CD14-positive monocyte (primary cell): ENCODE measurements at places on chromosomes 1 and 21. TPM values are rescaled to one million over a fixed set of nuclear protein-coding genes. Genes with fewer than 3 reads are reported as not detected.

DNA sequence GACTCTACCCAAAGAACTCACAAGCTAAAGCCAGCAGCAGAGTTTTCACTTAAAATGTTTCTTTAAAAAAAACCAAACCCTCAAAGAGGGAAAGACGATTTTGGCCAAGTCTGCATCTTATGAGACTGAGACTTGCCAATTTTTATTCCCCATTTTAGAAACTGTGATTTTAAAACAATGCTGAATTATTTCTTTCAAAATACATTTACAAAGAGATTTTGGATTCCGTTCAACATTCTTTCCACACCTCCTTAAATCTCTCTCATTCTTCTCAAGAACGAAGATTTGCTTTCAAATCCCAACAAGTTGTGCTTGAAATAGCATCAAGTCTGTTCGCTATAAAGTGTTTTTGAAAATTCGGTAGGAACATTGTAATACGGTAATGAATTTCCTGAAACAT lies 133.9 kb upstream of the VANGL1 start:
- DNase-seq, result no peak

GRCh38 chr1:183198463-183198862 lies 12.4 kb downstream of the LAMC2 start:
- no peak for DNase-seq

DNA sequence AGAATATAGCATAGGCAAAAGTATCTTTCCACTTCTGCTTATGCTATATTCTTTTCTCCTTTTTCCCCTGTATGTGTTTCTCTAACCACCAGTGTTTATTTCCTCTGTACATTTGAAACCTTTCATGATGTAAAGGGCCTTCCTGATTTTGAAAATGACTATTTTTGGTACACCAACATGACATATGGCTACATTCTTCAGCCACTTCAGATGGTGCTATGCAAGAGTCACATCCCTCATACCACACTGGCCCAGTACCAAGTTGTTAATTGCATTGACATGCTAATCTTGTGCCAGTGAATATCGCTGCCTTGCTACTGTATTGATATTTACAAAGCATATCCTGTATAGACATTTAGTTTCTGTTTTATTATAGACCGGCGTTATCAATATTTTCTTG lies 408.7 kb downstream of the NCAM2 start:
- no peak for DNase-seq

DNA sequence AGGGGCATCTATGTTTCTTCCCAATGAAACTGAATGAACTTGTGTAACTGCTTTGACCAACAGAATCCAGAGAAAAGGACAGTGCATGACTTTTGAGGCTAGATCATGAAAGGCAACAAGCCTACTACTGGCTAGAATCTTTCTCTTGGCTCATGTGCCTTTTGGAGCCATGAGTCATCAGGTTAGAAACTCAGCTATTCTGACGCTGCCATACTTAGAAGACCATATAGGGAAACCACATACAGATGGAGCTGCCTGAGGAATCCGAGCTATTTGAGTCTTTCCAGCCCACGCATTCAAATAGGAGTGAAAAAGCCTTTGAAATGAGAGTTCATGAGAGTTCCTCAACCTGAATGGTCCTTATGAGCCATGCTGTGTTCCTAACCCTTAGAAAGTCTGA lies 738.5 kb upstream of the CHRM3 start:
- DNase-seq, result no peak

GPBP1L1 gene
- polyA plus RNA-seq, result 37.2 and 93.3 TPM in 2 replicates

- no peak for DNase-seq
These were observed 3.8 kb downstream of the PBXIP1 start for GRCh38 chr1:154951901-154952657.

- no peak for DNase-seq
These were observed 642.7 kb upstream of the CXADR start for GRCh38 chr21:16870103-16870502.

GRCh38 chr21:18917622-18918021 lies 514.0 kb upstream of the TMPRSS15 start:
- DNase-seq, result no peak
